ENCODE measurements at places on chromosomes 11 and 22. TPM values are rescaled to one million over a fixed set of nuclear protein-coding genes. Genes with fewer than 3 reads are reported as not detected.

Gene OR8D1
- not detected for total RNA-seq

Gene OR56A1
- not detected for total RNA-seq

Gene CRYAB
- total RNA-seq, result 1.7 TPM

Gene LINC01488
- not detected for total RNA-seq

Gene TRIM48
- not detected for total RNA-seq

Gene GGTLC2
- not detected for total RNA-seq

Gene APOL1
- 31.5 TPM for total RNA-seq

Gene OR52N4
- not detected for total RNA-seq

Gene ZNF195
- total RNA-seq, result 17.9 TPM

Gene DENND6B
- 0.20 TPM for total RNA-seq

Gene USP2
- total RNA-seq, result 0.81 TPM

Gene SLC22A8
- total RNA-seq, result not detected

Gene OR10A2
- total RNA-seq, result not detected

Gene MYRF
- total RNA-seq, result 4.3 TPM

Gene DERL3
- 0.49 TPM for total RNA-seq

Gene CNGA4
- total RNA-seq, result not detected

Gene CHKB
- total RNA-seq, result 14.3 TPM

Gene ANGPTL5
- not detected for total RNA-seq

Gene SLC6A5
- total RNA-seq, result not detected

Gene INS
- not detected for total RNA-seq

Gene DRD4
- total RNA-seq, result not detected

Gene RTN4RL2
- total RNA-seq, result 0.34 TPM

Gene BRD1
- total RNA-seq, result 10.2 TPM

Gene POU2AF3
- total RNA-seq, result not detected
